Left renal pelvis (tissue), 4 donors: ENCODE measurements at places on chromosomes 6 and 20.

DNA sequence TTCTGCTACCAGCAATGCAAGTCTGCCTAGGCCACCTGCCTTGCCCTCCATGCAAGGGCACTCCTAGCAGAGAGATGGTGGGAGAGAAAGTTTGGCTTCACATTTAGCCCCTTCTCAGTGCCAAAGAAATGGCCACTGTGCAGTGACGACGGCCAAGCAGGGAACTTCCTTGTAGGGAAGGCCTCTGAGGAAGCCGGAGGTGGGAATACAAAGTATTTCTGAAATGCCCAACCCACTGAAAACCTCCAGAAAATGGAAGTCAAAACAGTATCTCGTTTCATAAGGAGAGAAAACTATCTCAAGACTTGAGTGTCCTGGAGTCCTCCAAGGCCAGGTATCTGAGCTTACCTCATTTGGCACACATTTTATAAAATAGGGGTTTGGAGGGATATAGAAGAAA, 42.7 kb downstream of the JAG1 start:
- no peak for DNase-seq

DNA sequence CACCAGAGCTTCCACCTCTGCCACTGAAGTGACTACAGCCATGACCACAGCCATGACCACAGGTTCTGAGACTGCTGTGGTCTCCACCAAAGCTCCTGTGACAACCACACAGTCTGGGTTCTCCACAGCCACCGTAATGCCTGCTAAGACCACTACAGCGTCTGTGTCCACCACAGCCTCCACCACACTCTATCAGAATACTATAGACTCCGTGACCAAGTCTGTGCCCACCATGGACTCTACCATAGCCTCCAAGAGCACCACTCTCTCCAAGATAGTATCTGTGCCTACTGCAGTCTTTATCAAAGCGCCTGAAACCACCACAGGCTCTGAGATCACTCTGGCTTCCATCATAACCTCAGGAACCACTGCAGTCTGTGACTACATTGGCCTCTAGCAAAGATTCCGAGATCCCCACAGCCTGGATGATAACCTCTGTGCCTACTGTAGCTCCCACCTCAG, 18.3 kb upstream of the MUC21 start:
- no peak for DNase-seq

DNA sequence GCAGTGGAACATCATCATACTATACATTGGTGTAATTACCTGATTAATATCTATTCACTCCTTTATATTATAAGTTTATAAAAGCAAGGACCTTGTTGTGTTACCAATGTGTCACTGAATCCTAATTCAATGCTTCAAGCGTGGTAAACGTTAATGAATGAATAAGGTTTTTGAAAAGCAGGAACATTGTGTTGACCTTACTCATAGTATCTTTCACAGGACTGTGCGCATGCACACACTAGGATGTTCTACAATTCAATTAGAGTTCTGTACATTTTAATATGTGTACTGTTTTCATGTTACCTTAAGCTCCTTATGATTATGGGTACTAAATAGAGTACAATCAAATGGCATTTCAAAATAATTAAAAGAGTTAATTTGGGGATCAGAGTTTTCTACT, 578.5 kb downstream of the BMP2 start:
- no peak for DNase-seq

DNA sequence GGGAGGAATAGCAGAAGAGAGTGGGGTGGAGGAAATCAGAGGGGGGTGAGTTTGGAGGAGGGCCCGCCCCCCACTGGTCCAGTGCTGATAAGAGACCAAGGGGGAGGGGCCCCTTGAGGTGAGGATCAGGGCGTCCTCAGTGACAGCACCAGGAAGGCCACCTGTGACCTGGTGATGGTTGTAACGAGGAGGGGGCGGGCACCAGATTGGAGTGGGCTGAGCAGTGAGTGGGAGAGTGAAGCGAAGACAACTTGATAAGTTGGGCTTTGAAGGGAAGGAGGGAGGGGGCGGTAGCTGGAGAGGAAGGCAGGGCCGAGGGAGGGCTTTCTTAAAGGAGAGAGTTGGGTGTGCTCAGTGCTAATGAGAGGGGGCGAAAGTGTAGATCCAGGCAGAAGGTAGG, 30.7 kb downstream of the CDH22 start:
- no peak for DNase-seq

DNA sequence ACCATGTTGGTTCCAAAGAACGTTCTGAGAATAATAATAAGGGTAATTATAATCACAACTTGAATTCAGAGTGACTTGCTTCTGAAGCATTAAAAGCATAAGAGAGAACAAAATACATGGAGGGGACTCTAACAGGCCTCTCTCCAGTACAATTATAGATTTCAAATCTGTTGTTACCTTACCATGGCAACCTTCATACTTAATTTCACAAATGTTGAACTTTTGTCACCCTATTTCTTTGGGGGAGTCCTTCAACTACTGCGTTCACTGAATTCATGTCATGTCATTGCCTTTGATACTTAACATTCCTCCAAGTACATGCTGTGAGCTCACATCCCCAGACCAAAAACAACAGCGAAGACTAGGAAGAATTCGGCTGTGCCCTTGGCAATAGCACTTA, 104.0 kb downstream of the MKKS start:
- no peak for DNase-seq
